ENCODE measurements at places on chromosomes 13 and 19.

GRCh38 chr13:58437427-58437826, 805.9 kb downstream of the PCDH17 start:
- DNase-seq = no peak

DNA sequence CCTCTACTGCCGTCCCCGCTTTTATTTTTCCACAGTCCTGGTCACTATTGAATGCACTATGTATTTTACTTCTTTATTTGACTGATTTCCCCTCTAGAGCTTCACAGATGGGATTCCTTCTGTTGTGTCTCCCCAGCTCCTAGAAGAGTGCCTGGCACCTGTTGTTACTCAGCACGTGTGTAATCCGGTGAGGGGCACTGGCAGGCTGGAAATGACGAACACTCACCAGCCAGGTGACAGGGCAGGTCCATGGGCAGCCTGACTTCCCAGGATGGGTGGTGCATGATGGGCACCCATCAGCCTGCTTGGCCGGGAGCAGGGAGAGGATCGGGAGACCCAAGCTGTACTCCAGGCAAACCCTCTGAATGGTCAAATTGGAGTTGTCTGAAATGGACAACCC, 67.2 kb downstream of the CEBPG start:
- DNase-seq = no peak

DNA sequence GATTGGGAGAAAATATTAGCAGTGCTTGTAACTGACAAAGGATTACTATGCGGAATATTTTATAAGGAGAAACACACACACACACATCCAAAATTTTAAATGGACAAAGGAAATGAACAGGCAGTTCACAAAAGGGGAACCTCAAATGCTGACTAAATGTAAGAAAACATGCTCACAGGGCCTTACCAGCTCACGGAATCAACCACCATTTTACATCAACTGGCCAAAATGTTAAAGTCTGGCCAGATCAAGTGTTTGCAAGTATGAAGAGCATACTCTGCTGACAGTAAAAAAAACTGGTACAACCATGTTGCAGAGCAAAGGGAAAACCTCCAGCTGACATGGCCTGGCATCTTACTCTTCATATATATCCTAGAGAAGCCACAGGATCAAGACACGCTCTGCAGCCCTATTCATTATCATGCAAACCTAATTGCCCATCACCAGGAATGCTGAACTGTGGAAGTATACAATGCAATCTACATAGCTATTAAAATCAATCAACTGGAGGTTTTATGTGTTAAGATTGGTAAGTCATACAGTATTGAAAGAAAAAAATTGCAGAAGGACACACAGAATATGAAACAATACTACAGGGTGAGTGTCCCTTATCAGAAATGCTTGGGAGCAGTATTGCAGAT, 124.4 kb downstream of the RNF17 start:
- DNase-seq = no peak

GRCh38 chr13:90808838-90809237, 538.6 kb upstream of the MIR17HG start:
- no peak for DNase-seq

DNA sequence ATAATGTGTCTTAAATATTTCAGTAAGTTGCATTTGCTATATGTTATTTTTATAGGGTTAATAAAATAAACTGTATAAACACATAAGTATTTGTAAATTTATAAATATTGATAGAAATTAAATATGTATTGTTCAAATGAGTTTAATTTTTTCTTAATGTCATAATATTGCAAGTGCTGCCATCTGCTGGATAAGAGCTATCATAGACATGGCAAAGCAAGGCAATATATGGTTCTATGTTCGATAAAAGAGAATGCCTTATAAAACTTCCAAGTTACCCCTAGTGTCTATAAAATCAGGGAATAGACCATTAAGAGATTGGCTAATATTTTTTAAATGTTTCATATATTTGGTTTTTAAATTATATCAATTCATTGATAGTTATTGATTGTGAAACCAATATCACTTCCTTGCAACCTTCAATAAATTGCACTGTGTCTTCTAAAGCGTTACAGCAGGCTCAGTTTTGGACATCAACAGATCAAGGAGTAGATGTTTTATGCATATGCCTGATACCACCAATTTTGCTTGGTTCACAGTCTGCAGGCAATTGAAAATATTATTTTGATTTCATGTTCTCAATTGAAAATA, 29.0 kb upstream of the SLITRK6 start:
- DNase-seq = peak; percentile 5

GRCh38 chr19:14174883-14175282, 31.1 kb downstream of the ADGRL1 start:
- DNase-seq = no peak

- DNase-seq = no peak
Observed at GRCh38 chr19:42246922-42247639, 4.7 kb upstream of the GSK3A start.

DNA sequence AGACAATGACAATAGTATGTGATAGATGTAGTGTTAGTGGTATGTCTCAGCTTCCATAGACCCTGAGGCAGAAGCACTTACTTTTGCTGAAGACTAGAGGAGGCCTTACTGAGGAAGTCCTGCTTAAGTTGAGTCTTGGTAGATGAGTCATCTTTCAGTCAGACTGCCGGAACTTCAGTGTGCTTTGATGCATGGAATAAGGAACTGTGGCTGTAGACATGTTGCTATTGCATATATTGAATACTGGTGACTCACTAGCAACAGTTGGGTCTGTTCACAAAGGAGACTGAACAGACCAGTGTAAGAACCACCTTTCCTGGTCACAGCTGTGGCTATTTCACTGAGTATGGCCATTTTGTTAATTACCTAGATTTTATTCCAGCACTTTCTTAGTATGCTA, 1000.6 kb downstream of the OLFM4 start:
- DNase-seq = no peak

GRCh38 chr13:87661471-87661870, 9.7 kb upstream of the SLITRK5 start:
- DNase-seq = no peak

DNA sequence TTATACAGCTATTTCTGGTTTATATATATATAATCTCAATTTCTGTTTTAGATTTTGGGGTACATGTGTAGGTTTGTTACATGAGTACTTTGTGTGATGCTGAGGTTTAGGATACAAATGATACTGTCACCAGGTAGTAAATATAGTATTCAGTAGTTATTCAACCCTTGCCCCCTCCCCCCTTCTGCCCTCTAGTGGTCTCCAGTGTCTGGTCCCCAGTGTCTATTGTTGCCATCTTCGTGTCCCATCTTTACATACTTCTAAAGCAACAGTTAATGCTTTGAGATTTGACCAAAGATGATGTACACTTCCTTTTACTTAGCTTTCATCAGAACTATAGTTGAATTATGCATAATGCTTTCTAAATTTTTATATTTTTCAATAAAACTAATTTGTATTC, 1623.4 kb upstream of the PRR20A start:
- DNase-seq = no peak

GRCh38 chr19:16156904-16157303, 13.4 kb downstream of the HSH2D start:
- DNase-seq = no peak

- no peak for DNase-seq
Observed at GRCh38 chr19:17303940-17304267, 679 bp upstream of the ABHD8 start.

All from AG08396 (cell line).